Stimulated activated CD4-positive, alpha-beta T cell treated with anti-CD3 and anti-CD28 coated beads, Interleukin-1b, Interleukin-23, amount 100 ng/mL, for 1 hour (primary cell): ENCODE measurements at places on chromosomes 5 and 9.

DNA sequence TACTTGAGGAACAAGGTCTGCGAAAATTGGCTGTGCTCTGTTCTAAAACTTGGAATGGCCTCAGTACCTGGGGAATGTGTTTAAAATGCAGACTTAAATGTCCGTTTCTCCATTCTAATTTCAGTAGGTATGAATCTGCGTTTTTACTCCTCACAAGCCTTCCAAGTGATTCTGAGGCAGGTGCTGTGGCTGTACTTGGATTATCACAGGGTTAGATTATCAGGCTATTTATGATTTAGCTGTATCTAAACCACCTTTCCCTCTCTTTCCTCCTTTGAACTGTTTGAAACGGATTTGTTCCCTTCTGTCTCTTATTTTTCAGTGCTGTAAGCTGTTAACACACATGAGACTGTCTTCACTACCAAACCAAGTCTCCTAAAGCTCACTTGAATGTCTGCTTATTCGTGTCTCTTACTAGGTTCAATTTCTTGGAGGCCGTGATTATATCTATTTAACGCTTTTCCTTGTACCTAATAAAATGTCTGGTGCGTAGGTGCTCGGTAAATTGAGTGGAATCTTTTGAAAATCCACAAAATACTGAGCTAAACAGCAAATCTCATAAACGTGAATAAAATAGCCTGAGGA lies 714 bp upstream of the CETN3 start:
- DNase-seq: no peak

DNA sequence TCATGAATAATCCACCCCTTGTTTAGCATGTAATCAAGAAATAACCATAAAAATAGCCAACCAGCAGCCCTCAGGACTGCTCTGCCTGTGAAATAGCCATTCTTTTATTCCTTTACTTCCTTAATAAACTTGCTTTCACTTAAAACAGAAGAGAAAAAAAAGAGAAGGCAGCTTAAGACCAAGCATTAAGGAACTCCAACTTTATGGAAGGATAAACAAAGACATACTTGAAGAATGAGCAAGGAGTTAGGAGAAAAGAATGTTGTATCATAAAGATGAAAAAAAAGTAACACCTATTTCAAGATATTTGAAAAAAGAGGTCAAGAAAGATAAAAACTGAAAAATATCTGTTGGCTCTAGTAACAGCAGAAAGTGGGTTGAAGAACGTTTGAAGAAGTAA lies 107.6 kb downstream of the RNF180 start:
- no peak for DNase-seq

- no peak for DNase-seq
These were observed 48.4 kb upstream of the ISOC1 start for GRCh38 chr5:129046151-129046550.

DNA sequence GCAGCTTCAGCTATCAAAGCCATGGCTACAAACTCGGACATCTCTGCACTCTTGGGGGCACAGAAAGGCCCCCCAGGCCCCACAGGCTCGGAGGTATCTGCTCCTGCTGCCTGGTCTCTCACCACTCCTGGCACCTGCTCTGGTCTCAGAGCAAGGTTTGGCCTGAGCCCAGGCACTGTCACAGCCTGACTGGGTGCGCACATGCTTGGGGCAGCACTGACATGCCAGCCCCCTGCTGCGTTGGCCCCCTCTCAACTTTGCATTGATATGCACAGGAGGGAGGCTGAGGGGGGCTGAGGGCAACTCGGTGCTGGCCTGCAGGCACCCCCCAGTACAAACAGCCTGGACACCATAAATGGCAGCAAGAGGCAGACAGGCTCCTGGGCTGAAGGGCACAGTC lies 27.1 kb upstream of the GHR start:
- no peak for DNase-seq

DNA sequence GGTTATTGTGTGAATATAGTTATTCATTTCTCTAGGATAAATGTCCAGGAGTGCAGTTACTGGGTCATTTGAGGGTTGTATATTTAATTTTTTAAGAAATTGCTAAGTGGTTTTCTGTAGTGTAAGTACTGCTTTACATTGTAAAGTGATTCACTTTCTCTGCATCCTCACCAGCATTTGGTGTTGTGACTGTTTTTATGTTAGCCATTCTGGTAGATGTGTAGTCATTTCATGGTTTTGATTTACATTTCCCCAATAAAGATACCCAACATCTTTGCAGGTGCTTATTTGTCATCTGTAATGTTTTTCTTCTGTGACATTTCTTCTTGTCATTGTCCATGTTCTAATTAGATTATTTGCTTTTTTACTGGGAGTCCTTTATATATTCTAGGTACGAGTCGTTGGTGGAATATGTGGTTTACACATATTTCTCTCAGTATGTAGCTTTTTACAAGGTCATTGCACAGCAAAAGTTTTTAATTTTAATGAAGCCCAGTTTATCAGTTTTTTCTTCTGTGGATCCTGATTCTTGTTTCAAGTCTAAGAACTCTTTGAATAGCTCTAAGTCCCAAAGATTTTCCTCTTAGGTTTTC lies 34.0 kb downstream of the SCGB3A1 start:
- DNase-seq: no peak
